ENCODE measurements at places on chromosomes 3 and 15.

- DNase-seq: no peak
These were observed 105.4 kb downstream of the MITF start for GRCh38 chr3:69844706-69845105.

- DNase-seq: no peak
These were observed 48.0 kb upstream of the TEX55 start for GRCh38 chr3:119098003-119098402.

DNA sequence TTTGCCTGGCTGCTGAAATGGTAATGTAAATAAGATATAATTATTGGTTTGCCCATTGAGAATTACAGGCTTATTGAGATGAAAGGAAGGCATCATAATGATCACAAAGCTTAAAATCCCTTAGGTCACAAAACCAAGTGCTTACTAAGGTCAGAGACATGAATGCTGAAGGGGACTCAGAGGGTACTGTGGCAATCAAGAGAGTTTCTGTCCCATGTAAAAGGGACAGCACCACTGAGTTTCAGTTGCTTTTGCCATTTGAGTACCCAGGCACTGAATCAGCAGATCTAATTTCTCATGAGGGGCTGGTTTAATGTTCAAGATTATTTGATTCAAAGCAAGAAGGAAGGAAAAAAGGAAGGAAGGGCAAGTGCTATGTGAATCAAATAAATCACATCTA, 127.0 kb downstream of the PLOD2 start:
- no peak for DNase-seq

DNA sequence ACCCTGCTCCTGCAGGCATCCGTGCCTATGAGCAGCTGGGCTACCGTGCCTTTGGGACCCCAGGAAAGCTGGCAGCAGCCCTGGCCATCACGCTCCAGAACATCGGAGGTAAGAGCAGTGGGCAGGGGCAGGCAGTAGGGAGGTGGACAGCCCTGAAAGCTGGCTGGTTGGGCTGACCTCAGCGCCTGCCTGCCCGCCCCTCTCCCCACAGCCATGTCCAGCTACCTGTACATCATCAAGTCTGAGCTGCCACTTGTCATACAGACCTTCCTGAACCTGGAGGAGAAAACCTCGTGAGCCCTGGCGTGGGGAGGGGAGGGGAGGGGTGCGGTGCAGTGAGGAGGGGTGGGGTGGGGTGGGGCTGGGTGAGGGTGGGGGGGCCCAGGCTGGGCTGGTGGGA, 10.5 kb downstream of the SLC38A3 start:
- DNase-seq: no peak

DNA sequence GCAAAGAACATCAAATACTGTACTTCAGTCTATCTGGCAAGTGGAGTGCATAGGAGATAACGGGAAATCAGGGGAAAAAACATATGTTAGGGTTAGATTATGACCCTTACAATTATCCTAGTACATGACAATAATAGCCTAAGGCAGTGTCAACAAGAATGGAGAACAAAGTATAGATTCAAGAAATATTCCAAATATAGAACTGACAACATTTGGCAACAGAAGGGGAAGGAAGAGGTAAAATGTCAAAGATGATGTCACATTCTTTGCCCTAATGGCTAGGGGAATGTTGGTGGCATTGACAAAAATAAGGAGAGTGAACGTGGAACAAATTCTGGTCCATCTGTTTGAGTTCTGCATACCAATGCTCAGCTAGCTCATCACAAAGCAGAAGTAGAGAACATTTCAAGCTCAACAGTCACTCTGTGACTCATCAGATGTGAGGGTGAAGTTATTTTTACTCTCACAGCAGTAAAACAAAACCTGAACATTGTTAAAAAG, 15.5 kb upstream of the ATP8B4 start:
- DNase-seq: no peak
